ENCODE measurements at places on chromosomes 12 and 14.

DNA sequence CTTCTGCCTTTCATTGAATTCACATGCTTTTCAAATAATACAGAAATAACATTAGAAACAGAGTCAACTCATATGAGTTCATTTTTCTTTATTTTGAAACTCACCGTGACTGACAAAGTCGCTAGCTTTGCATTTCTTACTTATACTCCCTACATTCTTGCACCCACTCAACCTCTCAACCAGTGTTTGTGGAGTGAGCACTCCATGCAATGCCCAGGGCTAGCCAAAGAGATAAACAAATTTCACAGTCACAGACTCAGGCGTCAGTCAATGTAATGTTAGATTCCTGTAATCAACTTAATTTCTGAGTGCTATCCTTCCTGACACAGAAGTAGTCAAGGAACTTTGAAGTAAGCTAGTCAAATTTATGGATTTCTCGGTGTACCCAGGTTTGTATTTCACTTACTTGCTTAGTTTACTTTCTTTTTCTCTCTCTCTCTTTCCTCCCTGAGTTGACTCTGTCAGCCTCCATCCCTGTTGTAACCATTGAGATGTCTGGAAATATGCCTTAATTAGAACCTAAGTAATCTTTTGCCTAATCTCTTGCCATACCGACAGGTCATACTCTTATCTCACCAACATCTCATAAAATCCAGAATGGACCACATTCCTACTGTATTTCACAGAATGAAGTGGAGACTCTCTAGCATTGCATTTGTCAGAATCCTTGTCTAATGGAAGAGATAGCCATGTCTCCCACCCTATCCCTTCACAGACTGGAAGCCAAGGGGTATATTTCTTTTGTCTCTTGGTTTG, 413.0 kb downstream of the AEBP2 start:
- DNase-seq: no peak

GRCh38 chr12:76879710-76880518, 1.1 kb upstream of the CSRP2 start:
- no peak for DNase-seq

DNA sequence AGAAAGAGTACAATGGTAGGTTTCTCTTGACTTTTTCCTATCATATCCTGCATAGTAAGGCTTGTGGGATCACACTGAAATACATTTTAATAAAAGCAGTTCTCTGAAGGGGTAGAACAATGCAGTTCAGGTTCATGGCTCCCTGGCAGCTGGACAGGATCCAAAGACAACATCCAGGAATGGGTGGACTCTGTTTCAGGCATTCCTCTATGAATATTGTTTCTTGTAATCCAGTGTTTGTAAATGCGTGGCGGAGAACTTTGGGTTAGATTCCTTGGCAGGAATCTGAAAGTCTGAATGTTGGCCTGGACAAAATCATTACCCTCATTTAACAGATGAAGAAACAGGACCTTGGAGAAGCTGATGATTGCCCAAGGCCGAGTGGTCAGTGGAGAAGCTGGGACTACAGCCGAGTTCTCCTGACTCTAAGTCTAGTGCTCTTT, 43.5 kb downstream of the SYNE2 start:
- no peak for DNase-seq

DNA sequence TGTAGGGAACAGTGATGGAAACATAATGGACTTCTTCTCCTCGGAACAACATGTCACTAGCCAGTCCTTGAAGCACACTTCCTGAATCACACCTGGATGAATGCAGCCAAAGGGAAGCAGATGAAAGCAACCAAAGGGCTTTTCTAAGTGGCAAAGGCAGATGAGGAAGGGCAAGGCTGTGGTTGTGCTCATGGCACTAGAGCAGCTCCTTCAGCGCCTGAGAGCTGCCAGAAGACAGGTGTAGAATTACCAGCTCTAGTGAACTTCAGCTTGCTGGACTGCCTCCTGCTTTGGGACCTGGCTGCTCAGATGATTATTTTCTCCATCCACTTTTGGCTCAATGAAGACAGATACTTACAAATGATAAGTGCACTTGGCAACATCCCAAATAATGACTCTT, 1372.1 kb upstream of the SEL1L start:
- DNase-seq: no peak

DNA sequence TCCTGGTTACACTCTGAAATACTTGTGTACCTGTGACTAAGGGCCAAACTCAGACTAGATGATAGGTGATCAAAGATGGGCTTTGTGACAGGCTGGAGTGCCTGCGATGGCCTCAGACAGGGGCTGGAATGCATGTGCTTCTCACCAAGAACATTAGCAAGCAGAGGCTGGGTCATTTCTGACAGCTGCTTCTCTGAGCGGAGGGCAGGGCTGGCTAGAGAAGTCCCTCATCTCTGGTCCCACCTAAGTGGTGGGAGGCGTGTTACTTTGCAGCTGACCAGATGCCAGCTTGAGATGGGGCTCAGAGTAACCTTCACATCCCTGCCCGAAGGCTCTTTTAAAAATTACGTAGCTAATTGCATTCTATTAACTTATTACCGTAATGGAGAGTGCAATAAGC, 106.8 kb upstream of the RTL1 start:
- no peak for DNase-seq

- no peak for DNase-seq
Observed at GRCh38 chr12:80400571-80400991, 43.5 kb upstream of the PTPRQ start.

GRCh38 chr12:65836419-65837197, 12.3 kb downstream of the HMGA2 start:
- no peak for DNase-seq

GRCh38 chr14:96683562-96684289, 113.5 kb upstream of the VRK1 start:
- no peak for DNase-seq

DNA sequence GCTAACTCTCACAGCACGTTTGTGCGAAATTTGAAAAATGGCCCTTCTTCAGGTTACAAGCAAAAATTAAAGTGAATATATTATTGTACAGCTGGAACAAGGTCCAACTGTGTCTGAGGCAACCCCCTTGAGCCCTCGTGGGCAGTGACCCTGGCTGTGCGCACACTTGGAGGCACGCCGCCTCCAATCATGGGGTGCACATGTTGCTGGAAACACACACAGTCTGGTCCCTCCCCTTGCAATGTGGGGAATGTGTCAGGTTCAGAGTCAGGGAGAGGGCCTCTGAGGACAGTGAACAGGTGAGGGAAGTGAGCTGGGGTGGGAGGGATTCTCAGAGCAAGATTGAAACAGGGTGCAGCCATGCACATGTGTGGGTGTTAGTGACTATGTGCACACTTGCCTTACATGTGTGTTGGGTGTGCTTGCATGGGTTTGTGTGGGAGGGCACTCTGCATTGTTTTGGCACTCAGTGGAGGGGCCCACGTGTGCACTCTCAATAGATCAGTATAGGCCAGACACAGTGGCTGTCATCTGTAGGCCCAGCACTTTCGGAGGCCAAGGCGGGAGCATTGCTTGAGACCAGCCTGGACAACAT, 9.6 kb downstream of the TSPAN9 start:
- DNase-seq: no peak

DNA sequence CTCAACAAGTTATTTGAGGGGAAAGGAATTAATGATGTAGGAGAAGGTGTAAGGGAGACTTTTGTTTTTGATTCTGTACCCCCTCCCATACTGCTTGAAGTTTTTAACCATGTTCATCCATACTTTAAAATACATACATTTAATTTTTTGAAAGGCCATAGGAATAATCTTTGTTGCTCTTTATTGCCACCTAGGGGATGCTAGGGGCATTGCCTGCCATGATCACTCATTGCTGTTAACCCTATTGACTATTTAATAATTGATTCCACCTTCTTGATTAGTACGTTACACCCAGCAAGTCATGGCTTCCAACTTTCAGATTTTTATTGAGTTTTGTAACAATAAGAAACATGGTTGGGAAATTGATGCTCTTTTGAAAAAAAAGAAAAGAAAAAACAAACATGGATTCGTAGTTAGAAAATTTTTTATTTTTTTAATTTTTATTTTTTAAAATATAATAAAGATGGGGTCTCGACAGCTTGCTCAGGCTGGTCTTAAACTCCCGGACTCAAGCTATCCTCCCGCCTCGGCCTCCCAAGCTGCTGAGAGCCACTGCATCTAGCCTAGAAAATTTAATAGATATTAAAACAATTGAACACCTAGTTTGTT, 8.5 kb upstream of the PRKAB1 start:
- DNase-seq: peak; percentile 16

- DNase-seq: no peak
Observed at GRCh38 chr14:99511421-99512109, 30.4 kb downstream of the CCNK start.

DNA sequence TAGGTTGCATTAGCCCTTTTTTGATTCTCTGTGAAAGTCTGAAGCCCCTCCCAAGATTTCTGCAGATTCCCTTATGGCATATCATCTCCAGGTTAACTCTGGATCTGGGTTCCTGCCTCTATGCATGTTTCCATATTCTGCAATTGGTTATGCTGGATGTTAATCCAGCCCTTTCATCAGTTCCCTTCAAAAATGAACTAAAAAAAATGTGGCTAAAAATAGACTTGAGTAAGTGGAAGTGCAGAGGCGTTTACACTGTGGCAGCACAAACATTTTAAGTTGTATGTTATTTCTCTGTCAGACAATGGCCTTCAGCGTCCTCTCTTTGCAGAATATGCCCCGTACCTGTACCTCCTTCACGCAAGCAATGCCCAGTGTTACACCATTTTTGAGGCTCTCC, 11.4 kb downstream of the MGST1 start:
- DNase-seq: no peak

GRCh38 chr14:31018057-31018645, 7.3 kb upstream of the AP4S1 start:
- no peak for DNase-seq

DNA sequence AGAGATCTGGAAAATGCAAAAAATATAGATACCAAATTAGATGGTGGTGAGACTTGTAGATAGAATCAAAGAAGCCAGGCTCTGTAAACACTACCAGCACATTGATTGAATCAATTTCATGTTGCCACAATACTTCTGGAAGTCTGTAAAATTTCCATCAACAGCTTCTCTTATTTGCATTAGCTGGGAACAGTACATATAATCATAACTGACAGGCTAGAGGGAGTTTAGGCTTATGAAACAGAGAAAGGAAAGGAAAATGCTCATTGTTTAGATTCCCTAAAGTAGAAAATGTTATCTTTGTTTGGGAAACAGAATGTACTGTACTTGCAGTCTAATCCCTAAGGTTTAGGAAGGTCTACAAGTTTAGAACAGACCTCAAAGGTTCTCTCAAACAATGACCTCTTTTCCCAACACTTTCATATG, 335.2 kb downstream of the CEP128 start:
- DNase-seq: no peak

DNA sequence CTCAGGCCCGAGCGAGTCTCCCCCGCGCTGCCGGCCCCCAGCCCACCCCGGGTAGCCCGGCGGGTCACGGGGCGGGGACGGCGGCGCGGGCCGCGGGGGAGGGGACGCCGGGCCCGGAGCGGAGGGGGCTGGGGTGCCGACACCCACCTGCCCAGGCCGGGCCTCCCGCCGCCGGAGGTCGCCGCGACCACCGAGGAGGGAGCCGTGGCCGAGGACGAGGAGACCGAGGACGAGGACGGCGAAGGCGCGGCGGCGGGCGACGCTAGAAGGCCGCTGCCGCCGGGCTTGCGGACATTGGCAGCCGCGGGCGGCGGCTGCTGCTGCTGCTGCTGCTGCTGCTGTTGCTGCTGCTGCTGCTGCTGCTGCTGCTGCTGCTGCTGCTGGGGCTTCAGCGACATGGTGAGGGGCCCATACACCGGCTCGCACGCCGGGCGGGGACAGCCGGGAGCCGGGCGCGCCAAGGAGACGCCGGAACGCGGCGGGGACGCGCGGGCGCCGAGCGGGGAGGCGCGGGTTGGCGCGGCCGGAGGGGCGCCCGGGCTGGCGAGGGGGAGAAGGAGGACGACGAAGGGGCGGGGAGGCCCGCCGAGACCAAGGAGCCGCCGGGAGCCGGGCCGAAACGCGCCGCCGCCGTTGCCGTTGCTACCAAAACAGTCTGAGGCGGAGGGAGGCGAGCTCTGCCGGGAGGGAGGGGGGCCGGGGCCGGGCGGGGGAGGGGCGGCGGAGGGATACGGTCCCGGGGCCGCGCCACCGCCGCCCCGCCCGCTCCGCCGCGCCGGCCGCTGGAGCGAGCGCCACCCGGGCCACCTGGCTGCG, at the start of gene ATXN2:
ATXN2 (minus strand) TSS at position 679 of the 816 bp plus-strand sequence; CDS start at position 398, 281 bp downstream.
- DNase-seq: no peak

DNA sequence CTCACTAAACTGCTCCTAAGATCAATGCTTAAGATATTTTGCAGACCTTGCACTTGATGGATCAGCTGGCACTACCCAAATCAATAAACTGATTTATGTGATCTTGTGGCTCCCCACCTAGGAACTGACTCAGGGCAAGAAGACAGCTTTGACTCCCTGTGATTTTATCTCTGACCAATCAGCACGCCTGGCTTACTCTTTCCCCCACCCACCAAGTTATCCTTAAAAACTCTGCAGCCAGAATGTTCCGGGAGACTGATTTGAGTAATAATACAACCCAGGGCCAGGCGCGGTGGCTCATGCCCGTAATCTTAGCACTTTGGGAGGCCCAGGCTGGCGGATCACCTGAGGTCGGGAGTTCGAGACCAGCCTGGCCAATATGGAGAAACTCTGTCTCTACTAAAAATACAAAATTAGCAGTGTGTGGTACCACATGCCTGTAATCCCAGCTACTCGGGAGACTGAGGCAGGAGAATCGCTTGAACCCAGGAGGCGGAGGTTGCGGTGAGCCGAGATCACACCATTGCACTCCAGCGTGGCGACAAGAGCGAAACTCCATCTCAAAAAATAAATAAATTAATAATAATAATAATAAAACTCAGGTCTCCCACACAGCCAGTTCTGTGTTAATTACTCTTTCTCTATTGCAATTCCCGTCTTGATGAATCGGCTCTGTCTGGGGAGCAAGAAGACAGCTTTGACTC, 12.0 kb downstream of the MORN3 start:
- no peak for DNase-seq

DNA sequence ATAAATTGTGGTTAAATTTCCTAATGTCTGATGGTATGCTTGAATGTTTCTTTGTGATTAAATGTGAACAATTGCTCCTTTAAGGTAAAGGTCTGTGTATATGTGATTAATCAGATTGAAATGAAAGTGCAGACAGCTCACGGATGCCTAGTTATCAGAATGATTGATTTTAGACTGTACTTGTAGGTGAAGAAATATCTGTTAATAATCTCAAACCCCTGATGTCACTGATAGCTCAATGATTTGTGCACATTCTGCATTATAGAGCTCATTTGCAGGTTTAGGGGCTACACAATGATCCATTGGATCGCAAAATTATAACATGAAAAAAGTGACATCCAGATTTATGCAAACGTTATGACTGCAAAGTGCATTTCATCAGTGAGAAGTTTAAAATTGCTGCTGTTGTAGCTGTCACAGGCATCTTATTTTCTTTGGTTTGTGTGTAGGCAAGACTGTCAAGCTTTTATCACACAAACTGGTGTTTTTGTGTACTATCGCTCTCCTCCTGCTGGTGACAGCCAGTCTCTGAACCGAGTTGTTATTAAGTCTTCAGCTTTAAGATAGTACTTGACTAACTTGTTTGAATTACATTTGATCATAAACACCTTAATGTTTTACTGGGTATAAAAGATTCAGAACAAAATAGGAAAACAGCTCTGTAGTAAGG, 103.4 kb upstream of the RMST start:
- DNase-seq: no peak

GRCh38 chr12:129727100-129727499, 176.7 kb downstream of the TMEM132D start:
- no peak for DNase-seq

Data from NCI-H1417 treated with DMSO at 0.1 percent for 48 hours (cell line).